HT1080 (cell line): ENCODE measurements at places on chromosomes 2 and 18.

GRCh38 chr2:27446057-27446456 lies 3.9 kb downstream of the KRTCAP3 start:
- no peak for DNase-seq

GRCh38 chr2:192438239-192438638 lies 243.5 kb upstream of the TMEFF2 start:
- DNase-seq: no peak

DNA sequence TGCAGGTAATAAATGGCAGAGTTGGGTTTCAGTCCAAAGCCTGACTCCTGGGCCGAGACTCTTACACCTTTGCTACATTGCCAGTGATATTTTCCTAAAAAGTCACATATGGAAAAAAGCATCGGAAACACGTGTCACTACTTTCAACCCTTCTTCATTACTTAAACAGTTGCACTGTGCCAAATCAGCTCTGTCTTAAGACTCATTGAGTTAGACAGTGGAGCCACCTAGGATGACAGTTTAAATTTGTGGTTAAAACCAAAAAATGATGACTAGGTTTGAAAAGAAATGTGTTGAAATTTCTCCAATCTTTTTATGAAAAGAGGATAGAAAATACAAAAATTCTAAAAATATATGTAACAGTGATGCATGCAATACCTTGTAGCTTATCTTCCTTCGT lies 97.5 kb downstream of the TMEM247 start:
- no peak for DNase-seq

DNA sequence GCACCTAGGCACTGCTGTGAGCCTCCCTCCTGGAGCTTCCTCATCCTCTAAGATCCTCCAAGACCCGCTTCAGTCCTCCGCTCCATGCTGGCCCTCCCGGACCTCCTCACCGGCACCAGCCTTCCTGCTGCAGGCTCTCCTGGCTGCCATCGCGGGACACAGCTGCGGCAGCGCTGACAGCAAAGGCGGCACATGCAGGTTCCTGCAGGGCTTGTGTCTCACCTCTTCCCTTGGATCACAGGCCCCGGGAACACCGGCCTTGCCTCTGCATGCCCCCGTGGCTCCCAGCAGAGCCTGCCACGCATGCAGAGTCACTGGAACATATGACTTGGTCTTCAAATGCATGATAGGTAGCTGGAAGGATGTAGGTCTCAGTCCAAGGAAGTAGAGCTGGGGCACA lies 67.2 kb downstream of the PTGR3 start:
- no peak for DNase-seq

DNA sequence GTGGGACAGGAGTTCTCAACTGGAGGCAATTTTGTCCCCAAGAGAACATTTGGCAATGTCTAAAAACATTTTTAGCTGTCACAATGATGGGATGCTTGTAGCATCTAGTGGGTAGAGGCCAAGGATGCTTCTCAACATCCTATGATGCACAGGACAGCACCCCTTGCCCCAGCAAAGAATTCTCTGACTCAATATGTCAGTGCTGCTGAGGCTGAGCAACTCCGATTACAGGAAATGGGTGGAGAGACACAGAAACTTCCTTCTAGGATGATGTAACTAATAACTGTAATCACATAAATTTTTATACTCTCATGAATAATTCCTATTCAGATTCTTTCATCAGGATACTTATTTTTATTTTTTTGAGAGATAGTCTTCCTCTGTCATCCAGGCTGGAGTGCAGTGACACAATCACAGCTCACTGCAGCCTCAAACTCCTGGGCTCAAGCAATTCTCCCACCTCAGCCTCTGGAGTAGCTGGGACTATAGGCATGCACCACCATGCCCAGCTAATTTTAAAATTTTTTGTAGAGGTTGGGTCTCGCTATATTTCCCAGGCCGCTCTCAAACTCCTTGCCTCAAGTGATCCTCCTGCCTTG lies 120.3 kb upstream of the ACAA2 start:
- no peak for DNase-seq

DNA sequence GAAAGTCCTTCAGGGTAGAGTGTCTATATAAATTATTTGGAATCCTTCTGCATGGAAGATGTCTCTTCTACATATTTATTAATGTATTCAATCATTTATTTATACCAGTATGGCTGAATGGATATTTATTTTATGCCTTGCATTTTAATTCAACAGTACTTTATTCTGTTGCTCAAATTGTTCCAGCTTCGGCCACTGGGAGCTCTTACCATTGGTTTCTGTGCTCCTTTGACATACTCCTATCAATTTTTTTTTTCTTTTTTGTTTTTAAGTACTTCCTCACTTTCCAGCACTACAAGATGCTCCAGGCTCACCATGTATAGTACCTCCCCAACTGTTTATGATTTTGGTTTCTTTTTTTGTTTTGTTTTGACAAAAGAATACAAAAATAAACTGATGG lies 39.4 kb upstream of the WIPF1 start:
- no peak for DNase-seq

GRCh38 chr2:62194558-62195420 lies 1.1 kb upstream of the B3GNT2 start:
- DNase-seq: no peak

DNA sequence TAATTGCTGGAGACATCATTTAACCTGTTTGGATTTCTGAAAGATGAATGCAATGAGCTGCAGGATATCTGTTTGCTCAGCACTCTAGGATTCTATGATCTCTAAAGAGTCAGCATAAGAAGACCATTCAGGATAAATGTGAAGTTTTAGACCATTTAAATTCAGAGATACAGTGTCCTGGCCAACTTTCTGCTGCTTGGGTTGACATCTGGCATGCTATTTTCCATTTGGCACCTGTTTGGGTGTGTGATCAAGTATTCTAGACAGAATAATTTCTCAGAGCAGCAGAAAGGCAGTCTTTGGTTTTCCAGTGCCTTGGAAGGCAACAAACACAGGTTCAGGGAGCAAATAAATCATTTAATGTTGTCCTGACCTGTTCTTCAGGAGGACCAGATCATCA lies 144.8 kb upstream of the NDUFV2 start:
- no peak for DNase-seq

- peak; percentile 61 for DNase-seq
Measured at GRCh38 chr2:38505779-38506178, 96.9 kb downstream of the HNRNPLL start.

- peak; percentile 77 for DNase-seq
Measured at GRCh38 chr2:172639823-172640222, 83.9 kb downstream of the PDK1 start.

DNA sequence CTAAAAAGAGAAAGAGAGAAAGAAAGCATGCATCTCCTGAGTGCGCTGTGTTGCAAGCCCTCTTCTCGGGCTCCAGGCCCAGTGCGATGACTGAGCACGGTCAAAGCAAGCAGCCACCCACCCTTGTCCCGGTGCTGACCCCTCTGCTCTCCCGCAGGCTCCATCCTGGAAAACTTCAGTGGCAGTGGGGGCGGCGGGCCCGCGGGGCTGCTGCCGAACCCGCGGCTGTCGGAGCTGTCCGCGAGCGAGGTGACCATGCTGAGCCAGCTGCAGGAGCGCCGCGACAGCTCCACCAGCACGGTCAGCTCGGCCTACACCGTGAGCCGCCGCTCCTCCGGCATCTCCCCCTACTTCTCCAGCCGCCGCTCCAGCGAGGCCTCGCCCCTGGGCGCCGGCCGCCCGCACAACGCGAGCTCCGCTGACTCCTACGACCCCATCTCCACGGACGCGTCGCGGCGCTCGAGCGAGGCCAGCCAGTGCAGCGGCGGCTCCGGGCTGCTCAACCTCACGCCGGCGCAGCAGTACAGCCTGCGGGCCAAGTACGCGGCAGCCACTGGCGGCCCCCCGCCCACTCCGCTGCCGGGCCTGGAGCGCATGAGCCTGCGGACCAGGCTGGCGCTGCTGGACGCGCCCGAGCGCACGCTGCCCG lies 252.5 kb downstream of the GLI2 start:
- DNase-seq: no peak

GRCh38 chr18:47149457-47150028 lies 757 bp downstream of the HDHD2 start:
- DNase-seq: no peak

DNA sequence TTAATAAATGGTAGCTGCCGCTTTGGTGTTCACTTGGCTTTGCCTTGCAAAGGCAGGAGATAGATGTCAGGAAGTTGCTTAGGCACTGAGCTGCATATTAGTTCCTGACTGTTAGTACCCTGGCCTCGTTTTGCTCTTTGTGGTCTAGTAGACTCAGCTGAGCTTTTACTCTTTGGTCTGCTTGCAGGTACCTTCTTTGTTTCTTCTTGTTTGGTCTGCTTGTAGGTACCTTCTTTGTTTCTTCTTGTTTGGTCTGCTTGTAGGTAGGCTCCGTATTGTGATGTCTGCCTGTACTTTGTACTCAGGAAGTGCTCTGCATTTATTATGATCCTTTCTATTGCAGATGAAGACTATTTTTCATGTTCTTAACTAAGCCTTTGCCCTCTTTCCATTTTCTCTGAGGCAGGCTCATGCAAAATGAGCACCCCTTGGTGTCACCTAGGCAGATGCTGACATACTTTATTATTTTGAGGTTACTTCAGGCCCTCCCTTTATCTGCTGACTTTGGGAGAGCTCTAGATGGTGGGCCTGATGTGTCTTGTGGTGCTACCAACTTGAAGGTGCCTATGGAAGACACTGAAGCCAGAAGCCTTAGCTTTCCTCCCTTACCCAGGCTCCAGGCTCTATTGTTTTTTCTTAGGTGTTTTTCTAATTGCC lies 6.0 kb downstream of the RPIA start:
- no peak for DNase-seq

- no peak for DNase-seq
Measured at GRCh38 chr18:5973099-5973498, 77.8 kb upstream of the TMEM200C start.

GRCh38 chr2:10375570-10376281 lies 72.4 kb downstream of the ODC1 start:
- no peak for DNase-seq

DNA sequence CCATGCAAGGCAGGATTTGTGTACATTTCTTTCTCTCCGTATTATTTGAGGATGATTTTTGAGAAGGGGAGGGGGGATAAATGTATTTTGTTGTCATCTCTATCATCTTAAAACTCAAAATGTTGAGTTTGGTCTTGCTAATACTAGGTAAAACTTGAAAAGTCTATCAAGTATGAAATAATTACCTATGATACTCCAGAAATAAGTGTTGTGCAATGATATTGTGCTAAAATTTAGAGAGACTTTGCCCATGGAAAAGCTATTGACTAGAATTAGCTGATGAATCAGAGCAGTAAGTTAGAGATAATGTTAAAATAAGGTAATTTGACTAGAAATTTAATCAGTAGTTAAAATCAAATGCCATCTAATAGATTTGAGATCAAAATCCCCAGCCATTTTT lies 323.9 kb downstream of the AGPS start:
- DNase-seq: no peak

GRCh38 chr2:29032189-29032588 lies 42.1 kb downstream of the PCARE start:
- DNase-seq: no peak

- DNase-seq: peak; percentile 52
Measured at GRCh38 chr2:237540823-237541222, 25.6 kb upstream of the PRLH start.
